ENCODE measurements at places on chromosomes 2 and 18. TPM values are rescaled to one million over a fixed set of nuclear protein-coding genes. Genes with fewer than 3 reads are reported as not detected.

COL6A3 gene
- 2.5 TPM for total RNA-seq

SIX3 gene
- not detected for total RNA-seq

CCDC74A gene
- total RNA-seq, result 117 TPM

CHRNA1 gene
- not detected for total RNA-seq

ALPI gene
- total RNA-seq, result not detected

CCDC121 gene
- 6.5 TPM for total RNA-seq

ECEL1 gene
- not detected for total RNA-seq

MOCOS gene
- 3.3 TPM for total RNA-seq

CD8B2 gene
- total RNA-seq, result not detected

SDC1 gene
- total RNA-seq, result 241 TPM

SLC8A1 gene
- 34.5 TPM for total RNA-seq

SERPINB11 gene
- not detected for total RNA-seq

TXNDC2 gene
- 0.05 TPM for total RNA-seq

NPHP1 gene
- 17.4 TPM for total RNA-seq

UGT1A4 gene
- total RNA-seq, result not detected

CKAP2L gene
- 18.0 TPM for total RNA-seq

UGT1A5 gene
- not detected for total RNA-seq

SCG2 gene
- total RNA-seq, result 2.2 TPM

TGFA gene
- 1.0 TPM for total RNA-seq

PTRHD1 gene
- total RNA-seq, result 41.9 TPM

SKOR2 gene
- not detected for total RNA-seq

LRATD1 gene
- total RNA-seq, result not detected

ZNF2 gene
- 4.1 TPM for total RNA-seq
